ENCODE measurements at places on chromosomes 4 and X.

- DNase-seq, result no peak
Measured at GRCh38 chr4:153401501-153401900, 57.0 kb downstream of the MND1 start.

DNA sequence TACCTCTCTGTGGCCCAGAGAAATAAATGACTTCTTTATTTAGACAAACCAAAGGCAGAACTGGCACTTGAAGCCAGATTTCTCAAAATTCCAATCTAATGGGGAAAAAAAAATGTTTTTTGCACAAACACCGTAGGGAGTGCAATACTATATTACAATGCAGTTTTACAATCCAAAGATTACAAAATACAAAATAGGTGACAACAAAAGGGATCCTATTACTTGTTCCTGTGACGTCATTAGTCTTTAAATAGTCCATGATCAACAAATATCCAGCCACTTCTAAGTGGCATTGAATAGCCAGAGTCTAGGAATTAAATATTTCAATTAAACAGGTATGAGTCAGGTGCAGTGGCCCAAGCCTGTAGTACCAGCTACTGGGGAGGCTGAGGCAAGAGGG is 3.0 kb upstream of the APBB2 start:
- no peak for DNase-seq

DNA sequence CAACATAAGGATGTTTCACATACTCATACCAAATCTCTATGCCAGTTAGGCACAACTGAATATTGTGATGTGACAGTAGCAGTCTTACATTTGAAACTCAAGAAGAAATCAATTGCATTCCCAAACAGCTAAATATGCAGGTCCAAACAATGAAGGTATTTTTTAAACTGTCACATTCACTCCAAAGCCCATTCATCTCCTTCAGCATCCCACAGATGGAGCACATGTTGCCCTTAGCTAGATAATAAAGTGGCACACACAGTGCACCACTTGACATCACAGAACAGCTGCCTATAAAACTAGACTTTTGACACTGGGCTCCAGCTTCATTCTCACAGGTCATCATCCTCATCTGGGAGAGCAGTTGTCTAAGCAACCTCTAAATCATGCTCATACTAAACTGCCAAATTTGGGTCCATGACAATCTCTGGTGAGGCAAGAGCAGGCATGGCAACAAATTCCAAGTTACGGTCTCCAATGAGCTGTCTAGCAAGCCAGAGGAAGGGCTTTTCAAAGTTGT is 26.2 kb upstream of the ARHGEF6 start:
- peak; percentile 11 for DNase-seq

DNA sequence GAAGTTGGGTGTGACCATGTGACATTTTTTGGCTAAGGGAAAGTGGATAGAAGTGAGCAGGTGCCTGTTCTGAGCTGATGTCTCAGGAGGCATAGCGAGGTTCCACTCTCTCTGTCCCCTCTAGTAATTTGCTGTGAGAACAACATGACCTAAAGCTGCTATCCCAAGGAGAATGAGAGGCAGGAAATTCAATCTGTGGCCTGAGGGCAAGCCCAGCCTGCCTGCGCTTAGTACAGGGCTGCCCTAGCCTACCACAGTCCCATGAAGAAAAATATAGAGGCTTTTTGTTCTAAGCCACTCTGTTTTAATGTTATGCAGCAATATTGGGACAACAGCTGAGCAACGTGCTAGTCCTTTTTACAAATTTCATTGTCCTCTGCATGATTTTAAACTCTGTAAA is 193.1 kb downstream of the LDB2 start:
- DNase-seq, result no peak

DNA sequence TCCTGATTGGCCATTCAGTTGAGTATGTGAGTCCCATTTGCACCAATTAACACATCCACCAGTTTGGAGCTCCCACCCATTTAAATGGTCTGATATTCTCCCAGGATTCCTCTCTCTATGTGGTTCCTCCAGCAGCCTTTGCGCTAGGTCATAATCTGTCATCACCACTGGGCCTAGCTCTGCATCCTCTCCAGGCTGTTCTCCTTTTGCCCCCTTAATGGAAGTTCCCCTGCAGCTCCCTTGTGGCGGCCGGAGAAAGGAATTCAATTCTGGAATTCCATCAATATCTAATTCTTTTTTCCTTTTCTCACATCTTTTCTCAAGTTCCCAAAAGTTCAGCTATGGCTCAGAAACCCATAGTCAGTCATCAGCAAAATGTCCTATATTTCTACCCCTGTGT is 2184.4 kb upstream of the AGA start:
- DNase-seq, result no peak

DNA sequence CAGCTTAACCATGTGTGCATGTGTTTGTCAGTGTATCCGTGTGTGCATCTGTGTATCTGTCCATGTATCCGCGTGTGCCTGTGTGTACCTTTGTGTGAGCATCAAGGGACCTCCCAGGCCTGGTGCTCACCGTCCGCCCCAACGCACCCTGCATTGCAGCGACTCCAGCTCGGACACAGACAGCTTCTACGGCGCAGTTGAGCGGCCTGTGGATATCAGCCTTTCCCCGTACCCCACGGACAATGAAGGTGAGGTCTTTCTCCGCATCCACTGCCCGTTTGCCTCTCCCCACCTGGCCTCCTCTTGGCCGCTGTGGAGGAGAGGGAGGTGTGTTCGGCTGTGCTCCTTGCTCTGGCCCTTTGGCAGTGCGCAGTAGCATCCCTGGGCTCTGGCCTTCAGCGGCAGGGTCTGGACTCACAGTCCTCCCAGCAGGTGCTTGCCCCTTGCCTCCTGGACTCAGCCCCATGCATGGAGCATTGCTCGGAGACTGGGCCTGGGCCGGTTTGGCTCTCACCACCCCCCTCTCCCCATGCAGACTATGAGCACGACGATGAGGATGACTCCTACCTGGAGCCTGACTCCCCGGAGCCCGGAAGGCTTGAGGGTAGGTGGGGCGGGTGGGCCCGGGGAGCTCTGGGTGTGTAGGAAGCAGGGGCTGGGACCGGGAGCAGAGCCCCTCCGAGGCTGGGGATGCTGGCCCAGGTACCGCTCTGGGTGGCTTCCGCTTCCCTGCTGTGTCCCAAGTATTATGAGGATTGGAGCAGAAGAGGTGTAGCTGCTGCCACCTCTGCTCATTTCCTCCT is 16.4 kb upstream of the ADD1 start:
- DNase-seq, result no peak

DNA sequence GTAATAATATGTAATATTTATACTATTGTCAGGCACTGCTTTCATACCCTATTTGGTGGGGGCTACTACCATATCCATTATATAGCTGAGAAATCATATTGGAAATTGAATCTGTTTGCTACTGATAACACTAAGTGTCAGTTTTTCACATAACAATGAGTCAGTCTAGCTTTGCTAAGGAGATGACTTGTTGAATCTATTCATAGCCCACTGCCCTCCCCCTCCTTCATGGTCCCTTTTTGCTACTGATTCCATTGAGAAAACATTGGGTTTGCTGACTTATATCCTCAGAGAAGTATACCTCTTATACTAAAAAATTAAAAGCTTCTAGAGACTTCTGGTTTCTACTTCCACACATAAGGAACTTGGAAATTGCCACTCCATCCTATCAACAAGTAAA is 1898.4 kb downstream of the STIM2 start:
- DNase-seq, result no peak

GRCh38 chrX:154457491-154458115 is 478 bp upstream of the PLXNA3 start:
- DNase-seq, result no peak

GRCh38 chr4:48863728-48864127 is 32.8 kb downstream of the OCIAD1 start:
- DNase-seq, result no peak

DNA sequence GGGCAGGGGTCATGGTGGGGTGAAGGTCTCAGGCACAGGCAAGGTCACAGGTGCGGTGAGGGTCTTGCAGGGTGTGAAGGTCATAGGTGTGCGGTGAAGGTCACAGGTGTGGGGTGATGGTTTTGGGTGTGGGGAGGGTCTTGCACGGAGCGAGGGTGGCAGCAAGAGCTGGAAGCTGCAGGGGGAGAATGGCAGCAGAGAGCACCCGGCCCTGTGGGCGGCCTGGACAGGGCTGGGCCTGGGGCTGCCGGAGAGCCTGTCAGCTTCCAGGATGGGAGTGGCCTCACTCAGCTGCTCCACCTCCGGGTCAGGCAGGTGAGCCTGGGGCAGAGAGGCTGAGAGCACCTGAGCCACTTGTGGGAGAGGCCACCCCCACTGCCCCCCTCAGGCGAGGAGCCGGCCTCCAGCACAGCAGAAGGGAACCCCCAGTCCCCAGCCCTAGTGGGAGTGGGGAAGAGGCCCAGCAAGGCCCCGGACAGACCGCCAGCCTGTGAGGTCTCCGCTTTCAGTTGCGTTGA is 1.5 kb downstream of the MSANTD1 start:
- no peak for DNase-seq

DNA sequence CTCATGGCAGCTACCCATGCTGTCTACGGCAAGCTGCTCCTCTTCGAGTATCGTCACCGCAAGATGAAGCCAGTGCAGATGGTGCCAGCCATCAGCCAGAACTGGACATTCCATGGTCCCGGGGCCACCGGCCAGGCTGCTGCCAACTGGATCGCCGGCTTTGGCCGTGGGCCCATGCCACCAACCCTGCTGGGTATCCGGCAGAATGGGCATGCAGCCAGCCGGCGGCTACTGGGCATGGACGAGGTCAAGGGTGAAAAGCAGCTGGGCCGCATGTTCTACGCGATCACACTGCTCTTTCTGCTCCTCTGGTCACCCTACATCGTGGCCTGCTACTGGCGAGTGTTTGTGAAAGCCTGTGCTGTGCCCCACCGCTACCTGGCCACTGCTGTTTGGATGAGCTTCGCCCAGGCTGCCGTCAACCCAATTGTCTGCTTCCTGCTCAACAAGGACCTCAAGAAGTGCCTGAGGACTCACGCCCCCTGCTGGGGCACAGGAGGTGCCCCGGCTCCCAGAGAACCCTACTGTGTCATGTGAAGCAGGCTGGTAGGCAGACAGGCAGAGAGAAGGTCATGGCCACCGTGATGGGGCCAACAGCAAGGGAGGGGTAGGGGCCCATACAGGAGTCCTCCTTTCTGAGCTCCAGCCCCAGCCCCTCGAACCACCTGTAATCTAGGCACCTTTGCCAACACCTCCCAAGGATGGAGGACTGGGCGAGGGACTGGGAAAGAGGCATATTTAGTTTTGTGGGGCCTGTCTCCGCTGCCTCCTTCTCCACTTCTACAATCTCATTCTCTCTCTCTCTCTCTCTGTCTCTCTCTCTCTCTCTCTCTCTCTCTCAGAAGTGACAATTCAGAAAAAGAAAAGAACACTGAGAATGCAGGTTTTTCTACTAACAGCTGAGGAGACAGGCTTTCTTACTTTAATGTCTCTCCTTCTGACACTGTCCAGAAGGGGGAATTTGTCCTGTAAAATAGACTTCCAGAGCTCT is 4.7 kb upstream of the TSPYL2 start:
- DNase-seq, result no peak

- DNase-seq, result no peak
Measured at GRCh38 chrX:3451571-3451970, 105.1 kb upstream of the MXRA5 start.

DNA sequence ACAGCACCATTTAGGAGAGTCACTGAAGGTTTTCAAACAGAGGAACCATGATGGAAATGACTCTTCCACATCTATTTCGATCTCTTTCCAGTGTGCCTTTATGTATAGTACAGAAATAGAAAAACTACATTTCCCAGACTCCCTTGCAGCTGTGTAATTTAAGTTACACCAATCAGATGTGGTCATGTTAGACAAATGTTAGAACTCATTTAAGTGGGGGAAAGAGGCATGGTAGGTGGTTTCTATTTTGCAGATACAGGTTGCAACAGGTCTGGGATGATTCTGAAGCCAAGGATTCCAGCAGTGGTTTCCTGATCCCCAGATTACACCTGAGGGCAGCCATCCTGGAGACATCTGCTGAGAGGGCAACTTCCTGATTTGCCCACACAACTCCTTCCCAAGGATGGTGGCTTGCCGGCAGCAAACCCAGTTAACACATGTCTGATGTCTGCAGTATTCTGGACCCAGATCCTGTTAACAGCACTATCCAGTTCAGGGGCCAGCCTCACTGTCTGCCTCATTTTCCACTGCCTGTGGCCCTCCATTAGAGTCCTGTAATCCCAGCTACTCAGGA is 38.7 kb upstream of the PDK3 start:
- no peak for DNase-seq

DNA sequence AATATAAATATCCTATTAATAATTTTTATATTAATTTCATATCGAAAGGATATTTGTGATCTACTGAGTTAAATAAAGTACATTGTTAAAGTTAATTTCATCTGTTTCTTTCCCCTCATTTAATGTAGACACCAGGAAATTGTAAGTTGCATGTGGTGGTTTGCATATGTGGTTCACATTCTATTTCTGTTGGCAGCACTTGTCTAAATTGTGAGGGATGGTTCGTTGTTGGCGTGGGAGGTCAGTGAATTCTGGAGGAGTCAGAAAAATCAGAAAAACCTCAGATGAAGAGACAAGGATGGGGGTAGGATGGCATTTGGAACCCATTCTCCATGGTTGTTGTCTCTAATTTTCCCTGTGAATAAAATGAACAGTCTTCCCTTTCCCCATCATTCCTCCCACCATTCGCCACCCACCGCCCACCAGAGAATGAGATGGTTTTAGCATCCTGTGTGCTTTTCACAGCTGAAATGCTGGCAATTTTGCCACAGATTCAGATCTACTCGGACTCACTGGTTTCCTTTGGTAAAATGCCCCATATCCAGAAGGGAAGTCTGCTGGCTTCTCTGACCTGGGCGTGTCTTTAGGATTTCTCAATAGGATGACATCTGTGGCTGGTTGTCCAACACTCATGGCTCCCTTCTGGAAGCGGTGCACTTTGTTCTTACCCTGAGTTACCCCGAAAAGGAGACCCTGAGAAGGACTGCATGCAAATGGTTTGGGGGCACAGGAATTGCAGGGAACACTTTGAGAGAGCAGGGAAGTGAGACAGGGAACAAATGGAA is 52.3 kb downstream of the LGI2 start:
- no peak for DNase-seq

DNA sequence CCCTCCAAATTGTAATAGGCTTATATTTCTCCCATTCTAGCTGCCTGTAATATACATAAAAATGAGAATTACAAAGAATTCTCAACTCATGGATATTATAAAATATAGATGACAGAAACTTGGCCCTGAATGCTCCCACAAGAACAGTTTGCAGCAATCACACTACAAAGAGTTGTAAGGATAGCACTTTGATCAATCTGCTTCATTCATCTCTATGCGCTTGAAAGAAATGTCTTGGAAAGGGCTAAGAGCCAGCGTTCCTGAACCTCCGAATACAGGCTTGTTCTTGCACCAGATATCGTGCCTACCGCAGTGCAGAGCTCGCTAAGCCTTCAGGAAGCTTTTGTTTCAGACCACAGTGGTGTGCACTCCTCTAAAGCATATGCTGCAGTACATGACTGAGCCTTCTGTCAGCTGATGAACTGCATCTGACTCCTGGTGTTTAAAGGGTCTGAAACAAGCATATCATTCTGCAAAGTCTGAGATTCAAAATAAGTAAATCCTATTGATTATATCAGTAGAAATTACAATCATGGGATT is 417.6 kb upstream of the ZFP42 start:
- DNase-seq, result no peak

DNA sequence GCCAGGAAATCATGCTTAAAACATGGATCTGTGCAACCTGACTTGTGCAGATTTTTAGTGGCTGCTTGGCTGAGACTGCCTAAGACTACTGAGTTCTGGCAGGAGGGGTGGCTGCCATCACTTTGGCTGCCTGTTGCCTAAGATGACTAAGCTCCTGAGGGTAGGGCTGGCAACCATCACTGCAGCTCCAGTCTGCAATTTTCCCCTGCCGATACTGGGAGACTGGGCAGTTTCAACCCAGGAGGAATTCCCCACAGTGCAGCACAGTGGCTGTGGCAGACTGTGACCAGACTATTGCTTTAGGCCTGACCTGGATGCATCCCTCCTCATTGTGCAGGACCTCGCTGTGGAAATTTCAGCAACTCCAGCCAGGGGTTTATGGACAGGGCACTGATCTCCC is 544.9 kb downstream of the ANKRD50 start:
- DNase-seq, result no peak

Data from hippocampal formation (tissue), 2 donors.